Substantia nigra (tissue), 51 donors: ENCODE measurements at places on chromosomes 7 and 10.

- no peak for DNase-seq
These were observed 1.3 kb upstream of the RASSF4 start for GRCh38 chr10:44958196-44958897.

DNA sequence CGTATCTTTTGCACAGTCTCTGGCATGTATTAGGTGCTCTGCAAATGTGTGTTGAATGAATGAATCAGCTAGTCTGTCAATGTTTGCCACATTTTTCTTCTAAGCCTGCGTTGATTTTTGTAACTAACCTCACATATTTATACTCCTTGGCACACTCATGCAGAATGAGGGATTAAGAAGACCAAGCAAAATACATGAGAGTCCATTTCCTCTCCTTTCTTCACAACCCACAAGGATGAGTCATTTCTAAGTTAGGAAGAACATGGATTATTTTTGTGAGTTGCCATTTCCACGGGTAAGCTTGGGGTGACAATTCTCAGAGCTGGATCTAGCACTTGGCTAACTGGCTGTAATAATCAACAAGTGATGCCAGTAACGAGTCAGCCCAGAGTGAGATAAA lies 158.8 kb downstream of the TWIST1 start:
- no peak for DNase-seq

DNA sequence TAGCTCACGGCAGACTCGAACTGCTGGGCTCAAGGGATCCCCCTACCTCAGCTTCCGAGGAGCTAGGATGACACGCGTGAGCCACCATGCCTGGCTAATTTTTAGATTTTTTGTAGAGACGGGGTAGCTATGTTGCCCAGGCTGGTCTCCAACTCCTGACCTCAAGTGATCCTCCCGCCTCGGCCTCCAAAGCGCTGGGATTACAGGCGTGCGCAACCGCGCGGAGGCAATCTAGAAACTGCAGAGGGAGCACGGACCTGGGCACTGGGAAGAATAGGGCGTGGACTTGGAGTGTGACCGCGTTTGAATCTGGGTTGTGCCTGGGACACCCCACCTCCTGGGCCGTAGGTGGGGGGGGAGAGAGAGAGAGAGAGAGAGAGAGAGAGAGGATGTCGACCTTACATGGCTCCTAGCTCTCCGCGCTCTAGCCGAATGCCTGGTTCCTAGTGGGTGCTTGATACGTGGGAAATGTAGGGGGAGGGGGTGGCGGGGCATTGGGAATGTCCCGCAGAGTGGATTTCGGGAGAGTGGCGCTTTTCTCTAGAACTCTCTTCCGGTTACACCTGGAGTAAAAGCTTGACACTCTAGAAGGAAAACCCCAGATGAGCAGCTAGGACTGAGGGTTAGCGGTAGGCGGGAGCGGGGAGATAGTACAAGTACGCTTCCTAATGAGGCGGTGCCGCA lies 1.2 kb upstream of the MAP3K8 start:
- no peak for DNase-seq

DNA sequence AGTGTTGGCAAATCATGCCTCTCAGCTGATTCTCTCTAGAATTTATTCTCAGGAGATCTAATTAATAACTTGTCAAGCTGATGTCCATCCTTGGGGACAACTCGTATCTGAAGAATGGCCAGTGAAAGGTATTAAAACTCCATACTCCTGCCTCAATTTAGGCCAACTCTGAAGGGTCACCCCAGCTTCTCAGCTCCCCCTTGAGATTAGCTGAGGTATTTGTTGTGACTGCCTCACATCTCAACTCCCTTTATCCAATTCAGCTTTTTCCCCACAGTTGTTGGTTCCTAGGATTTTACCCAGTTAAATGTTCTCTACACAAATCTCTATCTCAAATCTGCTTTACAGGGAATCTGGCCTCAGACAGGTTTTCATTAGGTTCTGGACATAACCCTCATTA lies 182.4 kb downstream of the MALRD1 start:
- DNase-seq = no peak

DNA sequence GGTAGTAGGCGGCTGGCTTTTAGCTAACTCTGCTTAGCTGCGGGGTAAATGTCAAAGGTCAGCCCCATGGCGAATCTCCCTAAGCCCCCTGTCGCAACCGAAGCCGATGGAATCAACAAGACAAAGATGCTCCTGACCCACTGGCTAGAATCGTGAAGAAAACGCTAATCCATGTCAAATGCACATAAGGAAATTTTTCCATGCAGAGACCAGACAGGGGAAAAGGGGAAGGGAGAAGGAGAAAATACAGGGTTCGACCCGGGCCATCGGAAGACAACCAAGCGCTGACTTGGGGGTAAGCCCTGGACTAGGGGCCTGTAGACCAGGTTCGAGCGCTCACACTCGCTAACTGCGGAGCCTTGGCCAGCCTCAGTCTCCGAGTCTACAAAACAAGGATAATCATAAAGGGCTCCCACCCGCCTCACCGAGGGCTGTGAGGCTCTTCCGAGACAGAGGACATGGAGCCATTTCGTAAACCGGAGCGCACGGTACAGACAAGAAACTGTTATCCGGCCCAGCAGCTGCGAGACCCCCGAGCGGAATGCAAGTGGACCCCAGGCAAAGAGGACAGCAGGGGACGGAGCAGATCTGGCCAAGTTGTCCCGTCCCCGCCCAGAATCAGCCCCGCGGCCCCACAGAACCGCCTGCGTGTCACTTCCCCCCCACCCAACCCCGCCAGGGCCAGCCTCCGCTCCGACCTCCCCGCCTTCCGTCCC lies 507 bp downstream of the SAR1A start:
- no peak for DNase-seq
